H54 (cell line): ENCODE measurements at places on chromosomes 1 and 21.

DNA sequence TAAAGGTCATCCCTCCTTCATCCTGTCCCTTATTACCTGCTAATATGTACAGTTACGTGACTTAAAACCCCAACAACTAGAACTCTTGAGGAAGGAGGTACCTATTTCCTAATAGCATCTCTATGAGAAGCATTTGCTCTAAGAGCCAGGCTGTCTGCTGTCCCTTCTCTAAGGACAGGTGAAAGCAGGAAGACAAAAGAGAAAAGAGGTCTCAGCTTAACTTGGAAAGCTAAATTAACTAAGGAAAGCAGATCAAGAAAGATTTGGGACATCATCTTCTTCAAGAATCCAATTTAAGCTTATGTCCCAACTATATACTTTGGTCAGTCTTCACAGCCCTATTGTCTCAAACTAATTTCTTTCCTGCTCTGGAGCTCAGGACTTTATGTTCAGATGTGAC, 2.9 kb downstream of the EGLN1 start:
- no peak for DNase-seq

DNA sequence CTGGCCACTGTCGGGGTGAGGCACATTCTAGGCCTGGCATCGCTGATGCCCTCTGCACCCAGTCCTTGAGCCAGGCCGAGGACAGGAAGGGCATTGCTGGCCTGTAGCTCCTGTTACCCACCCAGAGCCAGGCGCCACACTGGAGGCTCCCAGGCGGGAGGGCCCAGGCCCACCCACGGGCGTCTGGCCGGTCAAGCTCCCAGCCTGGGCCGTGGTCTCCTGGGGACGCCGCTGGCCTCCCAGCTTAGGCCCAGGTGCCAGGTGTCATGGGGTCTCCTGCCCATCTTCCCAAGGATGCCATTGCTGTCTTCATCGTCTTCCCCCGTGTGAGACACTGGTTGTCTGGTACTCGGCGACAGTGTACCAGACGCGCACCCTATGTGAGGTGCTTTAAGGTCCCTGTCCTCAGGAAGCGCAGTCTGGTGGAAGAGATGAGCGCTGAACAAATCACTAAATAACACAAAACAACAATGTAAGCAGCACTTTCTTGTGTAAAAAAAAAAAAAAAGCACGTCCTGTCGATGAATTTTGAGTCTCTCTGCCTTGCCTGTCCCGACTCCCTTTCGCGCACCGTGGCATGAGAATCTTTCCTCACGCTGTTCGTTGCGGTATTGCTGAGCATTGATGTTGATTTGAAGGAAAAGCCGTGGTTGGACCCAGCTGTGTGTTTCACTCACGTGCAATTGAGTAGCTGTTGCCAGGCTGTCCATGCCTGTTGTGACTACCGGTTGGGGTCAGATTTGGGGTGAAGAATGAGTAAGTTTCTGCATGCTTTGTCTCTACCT, 27.0 kb upstream of the TRAPPC10 start:
- no peak for DNase-seq

- DNase-seq = no peak
Measured at GRCh38 chr1:234550341-234551031, 59.5 kb downstream of the IRF2BP2 start.

GRCh38 chr1:2643414-2644077, 10.7 kb upstream of the MMEL1 start:
- no peak for DNase-seq

GRCh38 chr1:24233684-24234600, 46.9 kb upstream of the IFNLR1 start:
- no peak for DNase-seq

- no peak for DNase-seq
Measured at GRCh38 chr21:28750565-28750964, 242.1 kb downstream of the LTN1 start.

DNA sequence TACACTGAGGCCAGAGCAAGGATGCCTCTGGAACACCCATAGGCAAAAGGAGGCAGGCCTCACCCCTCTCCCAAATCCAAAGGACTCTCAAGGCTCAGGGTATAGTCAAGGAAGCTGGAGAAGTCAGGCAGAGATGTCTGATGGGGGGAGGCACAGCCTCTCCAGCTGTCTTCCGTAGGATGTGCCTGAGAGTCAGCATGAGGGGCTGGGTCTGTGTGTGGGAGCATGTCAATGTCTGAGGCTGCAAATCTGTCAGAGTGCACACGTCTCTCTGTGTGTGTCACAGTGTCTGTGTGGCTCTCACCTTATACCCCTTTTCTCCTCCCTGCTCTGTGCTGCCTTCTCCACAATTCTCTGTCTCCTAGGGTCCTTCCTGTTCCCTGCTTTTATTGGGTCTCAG, 4.0 kb downstream of the HPCAL4 start:
- DNase-seq = no peak

GRCh38 chr1:244779410-244779809, 56.0 kb upstream of the COX20 start:
- DNase-seq = no peak

DNA sequence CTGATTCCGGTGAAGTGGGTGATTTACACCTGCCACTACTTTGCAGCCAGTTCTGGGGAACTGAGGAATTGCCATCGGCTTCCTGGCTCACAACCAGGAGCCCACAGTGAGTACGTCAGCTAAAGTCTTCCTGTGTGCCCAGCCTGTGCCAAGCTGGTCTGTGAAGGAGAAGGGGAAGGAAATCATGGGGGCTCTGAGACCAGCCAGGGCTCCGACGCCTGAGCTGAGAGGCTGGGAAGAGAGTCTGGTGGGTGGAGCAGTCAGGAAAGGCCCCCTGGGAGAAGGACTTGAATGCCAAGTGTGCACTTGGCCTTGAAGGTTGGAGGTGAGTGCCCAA, 1.2 kb downstream of the LURAP1 start:
- no peak for DNase-seq

GRCh38 chr1:91779548-91780021, 106.4 kb downstream of the TGFBR3 start:
- no peak for DNase-seq

DNA sequence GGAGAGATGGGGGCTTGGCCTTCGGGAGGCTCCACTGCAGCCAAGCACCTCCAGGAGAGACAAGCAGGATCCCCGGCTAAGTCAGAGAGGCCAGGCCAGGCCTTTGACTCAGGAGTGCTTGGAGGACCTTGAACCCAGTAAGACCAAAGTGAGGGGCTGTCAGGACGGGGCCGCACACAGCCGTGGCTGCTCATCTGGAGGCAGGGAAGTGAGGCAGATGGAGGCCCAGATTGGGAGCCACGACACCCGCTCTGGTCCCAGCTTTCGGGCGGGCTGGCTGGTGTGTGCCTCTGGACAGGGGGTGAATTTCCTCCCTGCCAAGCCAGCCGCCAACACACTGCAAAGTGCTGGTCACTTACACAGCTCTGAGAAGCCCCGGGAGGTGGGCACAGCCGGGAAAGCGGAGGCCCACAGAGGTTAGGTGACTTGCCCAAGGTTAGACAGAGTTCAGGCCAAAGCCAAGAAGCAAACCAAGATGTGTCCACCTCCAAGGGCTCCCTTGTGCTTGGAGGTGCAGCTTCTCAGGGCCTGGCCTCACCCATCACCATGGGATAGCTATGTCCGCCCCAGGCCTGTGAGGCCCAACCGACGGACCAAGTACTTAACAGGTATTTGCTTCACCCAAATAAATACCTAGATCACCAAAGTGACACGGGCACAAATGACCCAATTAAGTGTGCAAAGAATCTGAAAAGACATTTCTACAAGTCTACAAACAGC, 58.3 kb downstream of the CHD5 start:
- no peak for DNase-seq

- no peak for DNase-seq
Measured at GRCh38 chr21:26801498-26801897, 43.7 kb downstream of the ADAMTS1 start.

GRCh38 chr1:39489567-39490239, 1.7 kb upstream of the BMP8A start:
- DNase-seq = no peak

GRCh38 chr21:45461369-45461750, 56.4 kb downstream of the COL18A1 start:
- DNase-seq = no peak

- no peak for DNase-seq
Measured at GRCh38 chr1:119115311-119115710, 25.1 kb downstream of the WARS2 start.

GRCh38 chr1:163093579-163093978, 24.4 kb downstream of the RGS4 start:
- DNase-seq = no peak

- DNase-seq = peak; percentile 12
Measured at GRCh38 chr1:48878191-48878940, 101.7 kb upstream of the BEND5 start.

DNA sequence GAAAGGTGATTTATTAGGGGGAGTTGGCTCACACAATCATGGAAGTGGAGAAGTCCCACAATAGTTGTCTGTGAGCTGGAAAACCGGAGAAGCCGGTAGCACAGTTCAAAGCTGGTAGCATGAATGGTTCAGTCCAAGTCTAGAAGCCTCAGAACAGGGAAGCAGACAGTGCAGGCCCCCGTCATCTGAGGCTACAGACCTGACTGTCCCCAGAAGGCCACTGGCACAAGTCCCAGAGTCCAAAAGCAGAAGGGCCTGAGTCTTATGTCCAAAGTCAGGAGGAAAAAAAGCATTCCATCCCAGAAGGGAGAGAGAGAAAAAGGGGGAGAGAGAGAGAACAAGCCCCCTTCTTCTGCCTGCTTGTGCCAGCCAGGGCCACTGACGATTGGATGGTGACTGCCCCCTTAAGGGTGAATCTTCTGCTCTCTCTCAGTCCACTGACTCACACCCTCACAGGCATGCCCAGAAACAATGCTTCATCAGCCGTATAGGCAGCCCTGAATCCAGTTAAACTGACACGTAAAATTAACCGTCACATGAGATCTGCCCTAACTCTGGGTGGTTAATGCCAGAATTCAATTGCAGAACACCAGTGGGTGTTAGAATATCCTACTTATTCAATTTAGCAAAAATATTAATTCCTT, 49.3 kb upstream of the POU2F1 start:
- DNase-seq = no peak

- no peak for DNase-seq
Measured at GRCh38 chr1:226660410-226661182, 78.5 kb downstream of the ITPKB start.

DNA sequence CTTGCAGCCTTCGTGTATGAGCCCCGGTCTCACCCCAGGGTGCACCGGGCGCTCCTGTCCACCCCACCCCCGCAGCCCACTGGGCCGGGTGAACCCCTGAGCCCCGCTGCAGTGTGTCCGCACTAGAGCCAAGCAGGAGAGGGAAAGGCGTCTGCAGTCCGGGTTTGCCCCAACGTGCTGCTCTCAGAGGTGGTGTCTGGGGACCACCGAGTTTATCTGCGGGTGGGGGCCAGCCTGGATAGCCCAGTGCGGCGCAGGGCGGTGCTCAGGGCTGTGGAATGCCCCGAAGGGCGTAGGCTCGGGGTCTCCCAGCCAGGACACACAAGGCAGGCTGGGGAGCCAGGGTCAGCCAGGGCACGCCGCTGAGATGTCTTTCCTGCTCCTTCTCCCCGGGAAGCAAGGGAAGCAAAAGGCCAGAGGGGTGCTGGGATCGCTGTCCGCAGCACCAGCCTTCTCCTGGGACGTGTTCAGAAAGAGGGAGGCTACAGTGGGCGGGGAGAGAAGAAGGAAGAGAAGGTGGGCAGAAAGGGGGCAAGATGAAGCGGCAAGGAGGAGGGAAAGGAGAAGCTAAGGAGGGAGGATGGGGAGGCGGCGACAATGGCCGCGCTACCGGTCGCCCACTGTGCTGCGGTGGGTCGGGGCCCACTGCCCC, 56.6 kb downstream of the MAB21L3 start:
- DNase-seq = no peak

GRCh38 chr1:145828367-145829026, 4.5 kb downstream of the POLR3C start:
- DNase-seq = no peak

GRCh38 chr21:41612674-41613532, 104.9 kb upstream of the TMPRSS2 start:
- DNase-seq = peak; percentile 89
